Brain pericyte (primary cell): ENCODE measurements at places on chromosomes 7 and 10.

DNA sequence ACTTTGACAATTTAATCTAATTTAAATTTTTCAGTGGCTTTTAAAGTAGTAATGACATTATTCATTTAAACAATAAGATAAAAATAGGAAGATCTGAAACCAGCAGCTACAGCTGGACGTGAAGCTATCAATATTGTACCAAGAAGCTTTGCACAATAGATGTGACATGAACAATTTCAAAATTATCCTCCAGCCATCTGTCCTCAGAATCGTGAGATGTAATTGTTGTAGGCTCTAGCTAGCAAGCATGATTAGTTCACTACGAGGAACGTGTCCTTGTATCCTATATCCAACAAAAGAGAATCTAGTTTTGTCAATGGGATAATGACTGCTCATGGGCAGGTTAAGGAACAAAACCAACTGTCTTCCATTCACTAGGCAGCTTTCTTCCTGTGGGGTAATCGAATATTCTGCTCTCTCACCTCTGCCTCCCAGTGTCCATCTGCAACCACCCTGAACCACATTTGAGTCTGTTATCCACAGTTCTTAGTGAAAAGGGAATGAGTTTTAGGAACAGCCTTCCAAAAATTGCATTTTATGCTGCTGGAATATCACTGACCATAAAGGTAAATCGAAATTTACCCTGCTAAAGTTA, 247.3 kb downstream of the PARD3 start:
- no peak for DNase-seq

- no peak for DNase-seq
Observed at GRCh38 chr7:103727982-103728610, 261.4 kb downstream of the RELN start.

DNA sequence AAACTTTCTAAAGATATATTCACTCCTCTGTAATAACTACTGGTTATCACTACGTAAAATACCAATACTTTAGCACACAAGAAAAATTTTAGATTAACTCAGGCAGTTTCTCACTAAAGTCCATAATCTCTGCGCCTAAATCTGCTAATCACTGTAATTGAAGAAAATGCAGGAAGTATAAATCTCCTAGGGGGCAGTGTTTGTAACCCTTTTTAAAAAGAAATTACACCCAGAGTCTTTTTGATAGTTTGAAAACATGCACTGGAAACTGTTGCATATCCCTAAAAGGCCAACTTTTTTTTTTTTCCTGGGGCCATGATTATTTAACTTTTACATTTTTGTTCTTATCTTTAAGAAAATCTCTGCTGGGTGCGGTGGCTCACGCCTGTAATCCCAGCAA, 209.6 kb downstream of the KIAA1217 start:
- no peak for DNase-seq

DNA sequence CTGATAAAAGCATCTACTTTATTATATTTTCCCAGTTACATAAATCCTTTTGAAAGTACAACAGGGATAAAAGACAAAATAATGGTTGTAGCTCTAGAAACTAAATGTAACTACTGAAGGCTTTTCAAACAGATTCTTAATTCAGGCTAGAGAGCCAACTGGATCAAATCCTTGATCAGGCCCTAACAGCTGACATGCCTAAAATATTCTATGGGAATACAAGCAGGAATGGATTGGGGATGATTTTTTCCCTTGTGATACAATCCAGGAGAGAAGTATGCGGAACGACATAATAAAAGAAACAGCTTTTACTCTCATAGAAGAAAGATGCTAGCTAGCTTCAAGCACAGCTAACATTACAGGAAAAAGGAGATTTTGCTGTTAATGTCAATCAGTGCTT, 49.0 kb downstream of the NT5C2 start:
- DNase-seq: no peak

DNA sequence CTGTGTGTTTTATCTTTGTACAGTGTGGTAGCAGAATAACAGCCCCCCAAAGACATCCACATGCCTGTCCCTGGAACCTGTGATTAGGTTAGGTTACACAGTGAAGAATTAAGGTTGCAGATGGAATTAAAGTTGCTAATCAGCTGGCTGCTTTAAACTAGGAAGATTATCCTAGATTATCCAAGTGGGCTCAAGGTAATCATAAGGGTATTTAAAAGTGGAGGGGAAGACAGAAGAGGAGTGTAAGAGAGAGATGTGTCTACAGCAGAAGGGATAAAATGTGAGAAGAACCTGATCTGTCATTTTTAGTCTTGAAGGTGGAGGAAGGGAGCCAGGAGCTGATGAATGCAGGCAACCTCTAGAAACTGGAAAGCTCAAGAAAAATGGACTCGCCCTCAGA, 117.6 kb downstream of the ARHGAP22 start:
- no peak for DNase-seq

- no peak for DNase-seq
Observed at GRCh38 chr10:80503584-80504157, 34.0 kb upstream of the SH2D4B start.
